Left kidney (tissue), 8 donors: ENCODE measurements at places on chromosomes 1 and 21. TPM values are rescaled to one million over a fixed set of nuclear protein-coding genes. Genes with fewer than 3 reads are reported as not detected.

The LCK gene
- polyA plus RNA-seq: 5.2 TPM

The CFHR5 gene
- not detected for polyA plus RNA-seq

The RPS6KA1 gene
- 22.1 TPM for polyA plus RNA-seq

- DNase-seq: no peak
These were observed 45.3 kb upstream of the CRB1 start for GRCh38 chr1:197222780-197223179.

DNA sequence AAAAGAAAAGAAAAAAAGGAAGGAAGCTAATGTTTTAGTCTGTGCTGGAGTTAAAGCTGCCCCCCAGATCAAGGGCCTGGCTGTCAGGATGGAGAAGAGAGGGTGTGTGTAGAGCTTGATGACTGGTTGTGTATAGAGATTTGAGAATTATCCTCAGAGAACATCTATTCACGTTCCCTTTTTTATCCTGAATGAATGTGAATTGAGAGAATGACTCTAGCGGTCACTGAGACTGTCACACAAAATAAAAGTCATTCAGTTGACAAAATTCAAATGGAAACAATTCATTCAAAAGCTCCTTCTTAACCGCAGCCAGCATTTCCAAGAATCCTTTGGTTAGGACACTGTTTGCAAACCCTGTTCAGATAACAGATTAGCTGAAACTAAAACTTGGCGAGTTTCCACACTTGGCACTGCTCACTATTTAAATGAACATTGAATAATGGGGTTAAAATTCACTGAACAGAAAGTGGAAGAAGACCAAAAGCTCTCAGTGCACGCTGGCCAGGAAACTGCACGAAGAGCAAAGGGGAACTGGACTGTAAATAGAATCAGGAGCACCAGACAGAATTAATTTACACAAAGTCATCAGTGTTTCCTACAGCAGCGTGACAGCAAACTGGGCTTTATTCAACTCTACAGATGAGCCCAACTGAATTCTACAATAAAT is 13.6 kb upstream of the FAM89A start:
- DNase-seq: peak; percentile 46

DNA sequence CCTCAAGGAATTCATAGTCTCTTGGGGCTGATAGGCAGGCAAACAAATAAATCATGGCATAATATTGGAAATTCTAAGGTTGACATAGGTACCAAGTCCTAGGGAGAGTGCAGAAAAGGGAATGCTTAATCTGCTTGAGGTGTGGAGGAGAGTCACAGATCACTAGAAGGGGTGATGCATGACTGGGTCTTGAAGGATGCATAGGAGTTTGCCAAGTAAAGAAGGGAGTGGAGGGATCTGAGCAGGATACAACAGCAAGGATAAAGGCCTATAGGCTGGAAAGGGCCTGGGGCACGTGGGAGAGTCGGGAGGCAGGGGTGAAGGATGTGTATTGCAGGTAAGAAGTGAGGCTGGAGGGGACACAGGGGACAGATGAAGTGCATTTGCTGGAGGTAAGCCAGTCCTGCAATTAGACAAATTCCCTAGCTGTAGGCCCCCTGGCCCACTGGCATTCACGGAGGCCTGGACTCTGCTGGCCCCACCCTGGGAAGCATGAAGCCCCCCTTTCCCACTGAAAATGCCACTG is 15.9 kb downstream of the IGSF21 start:
- no peak for DNase-seq

DNA sequence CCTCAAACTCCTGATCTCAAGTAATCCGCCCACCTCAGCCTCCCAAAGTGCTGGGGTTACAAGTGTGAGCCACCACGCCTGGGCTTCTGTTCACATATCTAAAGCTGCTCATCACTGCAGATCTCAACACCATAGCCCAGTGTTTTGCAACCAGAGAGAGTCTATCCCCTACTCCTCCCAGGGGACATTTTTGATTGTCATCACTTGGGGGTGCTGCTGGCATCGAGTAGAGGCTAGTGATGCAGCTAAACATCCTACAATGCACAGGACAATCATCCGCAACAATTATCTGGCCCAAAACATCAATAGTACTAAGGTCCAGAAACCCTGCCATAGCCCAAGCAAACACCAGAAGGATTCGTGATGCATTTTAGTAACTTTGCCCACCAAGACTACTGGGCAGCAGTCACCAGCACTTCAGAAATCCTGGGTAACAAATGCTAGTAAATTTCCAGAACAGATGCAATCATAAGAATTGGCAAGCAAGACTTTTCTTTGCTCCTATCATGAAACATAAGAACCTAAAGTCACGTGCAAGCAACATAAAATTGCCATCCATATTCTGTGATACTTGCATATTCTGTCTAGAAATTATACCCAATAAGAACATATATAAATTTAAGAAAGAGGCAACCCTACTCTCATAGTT is 159.2 kb downstream of the APP start:
- no peak for DNase-seq

DNA sequence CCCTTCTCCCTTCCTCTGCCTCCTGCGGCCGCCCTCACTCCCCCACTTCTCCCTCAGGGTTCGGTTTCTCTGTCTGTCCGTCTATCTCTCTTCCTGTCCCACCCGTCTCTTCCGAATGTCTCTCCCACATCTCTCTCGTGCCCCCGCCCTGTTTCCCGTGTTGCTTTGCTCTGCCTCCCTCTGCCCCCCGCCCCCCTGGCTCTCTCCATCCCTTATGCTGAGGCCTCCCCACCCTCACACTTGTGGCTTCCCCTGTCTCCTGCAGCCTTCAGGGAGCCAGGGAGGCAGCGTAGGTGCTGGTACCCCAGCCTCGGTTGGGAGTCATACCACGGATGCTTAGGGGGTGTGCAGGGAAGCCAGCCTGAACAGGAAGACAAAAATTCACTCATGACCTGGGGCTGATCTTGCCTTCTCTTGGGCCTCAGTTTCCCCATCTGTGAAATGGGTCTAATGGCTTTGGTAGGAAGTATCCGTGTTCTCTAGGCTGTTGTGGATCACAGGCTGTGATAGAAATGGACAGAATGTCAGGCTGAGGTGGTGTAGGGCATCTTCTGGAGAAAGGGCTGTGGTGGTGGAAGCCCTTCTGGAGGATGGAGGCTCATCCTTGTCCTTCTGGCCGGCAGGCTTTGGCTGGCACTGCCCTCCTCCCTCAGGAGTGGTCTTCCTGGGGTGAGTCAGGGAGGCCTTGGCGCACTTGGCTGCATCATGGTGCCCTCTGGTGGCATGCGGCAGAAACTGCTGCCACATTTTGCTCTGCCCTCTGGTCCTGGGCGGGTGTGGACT is 55.5 kb downstream of the FOXO6 start:
- DNase-seq: peak; percentile 58

GRCh38 chr1:119647228-119647733 is 785 bp downstream of the ZNF697 start:
- no peak for DNase-seq

- DNase-seq: no peak
These were observed 94.5 kb upstream of the RAVER2 start for GRCh38 chr1:64650411-64650810.

GRCh38 chr1:172380441-172381244 is 39.8 kb upstream of the C1orf105 start:
- no peak for DNase-seq

- DNase-seq: no peak
These were observed 100.5 kb upstream of the NEK7 start for GRCh38 chr1:198056255-198056654.

- no peak for DNase-seq
These were observed 34.8 kb downstream of the SUCO start for GRCh38 chr1:172567720-172568119.

DNA sequence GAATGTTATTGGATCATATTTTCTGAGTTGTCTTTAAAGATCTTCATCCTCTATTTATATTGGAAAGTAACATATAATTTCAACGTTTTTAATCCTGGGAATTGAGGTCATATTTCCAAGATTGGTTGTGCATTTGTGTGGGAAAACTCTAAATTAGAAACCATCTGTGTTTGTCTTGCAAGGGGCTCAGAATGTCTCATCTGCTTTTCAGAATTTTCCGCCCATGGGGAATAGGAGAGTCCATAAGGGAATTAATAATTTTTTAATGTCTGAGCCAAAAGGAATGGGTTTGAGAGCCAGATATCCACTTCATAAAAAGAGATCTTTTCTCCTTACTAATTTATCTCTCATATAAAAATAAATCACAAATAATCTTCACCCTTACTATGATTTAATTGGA is 84.8 kb upstream of the MAP1LC3C start:
- DNase-seq: no peak

DNA sequence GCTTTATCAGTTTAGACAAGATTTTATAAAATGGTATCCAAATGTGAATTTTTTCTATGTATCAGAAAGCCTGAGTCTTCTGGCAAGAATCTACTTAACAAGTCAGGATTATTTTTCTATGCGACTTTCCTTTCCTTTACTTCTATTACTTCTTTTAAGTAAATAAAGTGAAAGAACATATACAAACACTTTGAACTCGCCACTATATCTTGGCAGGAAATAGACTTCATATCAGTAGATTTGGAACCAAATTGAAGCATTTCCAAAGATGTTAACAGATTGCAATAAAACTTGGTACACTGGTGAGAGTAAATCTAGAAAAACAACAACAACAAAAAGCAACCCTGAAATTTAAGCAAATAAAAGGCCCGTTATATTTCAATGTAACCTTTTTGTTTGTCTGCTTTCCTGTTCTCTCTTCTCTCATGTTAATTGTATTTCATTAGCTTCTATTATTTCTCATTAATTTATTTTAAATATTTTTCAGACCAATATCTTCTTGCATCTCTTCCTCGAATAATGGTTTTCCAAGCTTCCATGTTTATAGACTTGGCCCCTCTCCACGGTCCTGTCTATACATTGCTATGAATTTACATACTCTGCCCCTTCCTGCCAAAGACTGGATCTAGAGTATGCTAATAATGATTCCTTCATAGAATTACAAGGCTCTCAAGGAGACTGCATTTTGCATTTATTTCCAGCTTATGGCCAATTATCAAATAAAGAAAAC is 843.6 kb downstream of the ADGRL2 start:
- DNase-seq: no peak

GRCh38 chr1:56566994-56567393 is 12.4 kb downstream of the PLPP3 start:
- no peak for DNase-seq

GRCh38 chr1:32876341-32877210 is 5.9 kb upstream of the FNDC5 start:
- DNase-seq: no peak

DNA sequence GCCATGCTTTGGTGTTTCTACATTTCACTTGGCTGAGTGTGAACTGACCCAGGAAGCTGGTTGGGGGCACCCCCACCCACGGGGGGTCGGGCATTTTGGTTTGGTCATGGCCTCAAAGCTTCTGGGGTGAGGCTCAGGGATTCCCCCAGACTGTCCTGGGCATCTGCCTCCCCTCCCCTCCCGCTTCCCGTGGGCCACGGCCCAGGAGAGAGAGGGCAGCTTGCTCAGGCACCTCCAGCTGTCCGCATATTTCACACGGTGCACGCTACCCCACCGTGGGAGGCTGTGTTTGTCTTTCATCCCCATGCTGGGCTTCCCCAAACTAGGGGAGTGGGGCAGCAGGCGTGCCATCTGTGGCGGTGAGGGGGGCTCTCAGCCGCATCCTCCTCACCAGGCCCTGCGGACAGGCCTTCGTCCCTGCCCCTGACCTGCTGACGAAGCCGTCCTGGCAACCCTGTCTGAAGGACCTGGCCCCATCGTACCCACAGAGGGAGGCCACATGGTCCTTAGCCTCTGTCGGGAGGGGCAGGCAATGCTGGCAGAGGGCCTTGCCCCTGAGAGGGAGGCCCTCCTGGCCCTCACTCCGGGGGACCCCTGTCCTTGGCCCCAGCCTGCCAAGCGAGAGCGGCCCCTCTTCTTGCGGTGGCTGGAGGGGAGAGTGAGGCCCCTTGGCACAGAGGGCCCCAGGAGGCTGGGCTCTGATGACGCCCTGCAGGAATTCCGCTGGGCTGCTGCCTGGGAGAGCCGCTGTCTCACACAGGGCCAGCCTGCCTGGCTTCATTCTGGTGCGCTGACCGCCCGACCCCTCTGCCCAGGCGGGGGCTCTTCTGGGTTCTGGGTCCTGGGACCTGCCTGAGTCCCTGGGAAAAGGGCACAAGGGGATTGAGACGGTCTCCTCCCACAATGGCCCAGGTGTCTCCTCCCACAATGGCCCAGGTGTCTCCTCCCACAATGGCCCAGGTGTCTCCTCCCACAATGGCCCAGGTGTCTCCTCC is 22.1 kb downstream of the TP73 start:
- no peak for DNase-seq

- DNase-seq: no peak
These were observed 62.4 kb downstream of the TMEM53 start for GRCh38 chr1:44611866-44612265.

DNA sequence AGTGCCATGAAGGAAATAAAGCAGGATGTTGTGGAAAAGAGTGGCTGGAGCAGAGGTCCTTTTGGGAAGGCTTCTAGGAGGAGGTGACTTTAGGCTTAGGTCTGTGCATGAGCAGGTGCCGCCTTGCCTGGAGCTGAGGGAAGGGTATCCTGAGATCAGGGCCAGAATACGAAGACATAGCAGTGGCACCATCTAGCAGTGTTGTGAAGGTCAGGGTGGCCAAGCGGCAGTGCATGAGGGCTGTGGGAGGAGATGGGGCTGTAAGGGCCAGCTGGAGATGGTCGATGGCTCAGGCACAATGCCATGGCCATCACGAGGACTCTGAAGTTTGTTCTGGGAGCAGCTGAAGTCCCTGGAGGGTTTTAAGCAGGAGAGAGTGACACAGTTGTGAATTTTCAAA is 219.5 kb downstream of the PTPRU start:
- DNase-seq: no peak

GRCh38 chr1:65001231-65001792 is 35.0 kb upstream of the JAK1 start:
- DNase-seq: no peak

DNA sequence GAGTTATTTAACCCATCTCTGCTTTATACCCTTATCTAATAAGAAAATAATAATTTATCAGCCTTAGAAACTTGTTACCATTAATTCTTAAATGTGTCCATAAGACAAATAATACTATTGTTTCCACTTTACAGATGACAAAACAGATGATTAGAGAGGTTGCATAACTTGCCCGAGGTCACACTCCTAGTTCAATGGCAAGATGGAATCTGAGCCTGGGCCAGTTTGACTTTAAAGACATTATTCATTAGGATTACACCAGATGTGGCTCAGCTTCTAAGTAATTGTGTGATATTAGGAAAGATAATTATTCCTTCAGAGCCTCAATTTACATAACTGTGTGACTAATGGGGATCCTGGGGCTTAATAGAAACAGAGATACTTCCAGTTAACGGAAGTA is 42.3 kb upstream of the KCNK2 start:
- no peak for DNase-seq

DNA sequence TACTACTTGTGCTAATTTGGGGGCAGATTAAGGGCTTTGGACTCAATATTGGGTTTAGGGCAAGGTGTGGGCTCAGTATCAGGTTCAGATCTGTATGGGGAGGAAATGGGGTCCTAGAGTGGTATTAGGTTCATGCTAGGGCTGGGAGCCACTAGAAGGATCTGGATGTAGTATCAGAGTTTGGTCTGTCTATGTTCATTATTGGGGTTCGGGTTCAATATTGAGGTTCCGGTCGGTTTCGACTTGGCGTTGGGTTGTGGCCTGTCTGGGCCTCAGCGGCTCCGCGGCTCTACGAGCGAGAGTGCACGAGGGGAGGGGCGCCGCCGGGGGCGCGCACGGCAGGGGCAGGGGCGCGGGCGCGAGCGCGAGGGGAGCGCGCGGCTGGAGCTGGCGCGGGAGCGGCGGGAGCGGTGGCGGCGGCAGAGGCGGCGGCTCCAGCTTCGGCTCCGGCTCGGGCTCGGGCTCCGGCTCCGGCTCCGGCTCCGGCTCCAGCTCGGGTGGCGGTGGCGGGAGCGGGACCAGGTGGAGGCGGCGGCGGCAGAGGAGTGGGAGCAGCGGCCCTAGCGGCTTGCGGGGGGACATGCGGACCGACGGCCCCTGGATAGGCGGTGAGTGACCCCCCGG is at the start of gene PTPRF:
Gene PTPRF (plus strand): TSS at position 401 of the 624 bp plus-strand sequence. CDS start 14,193 bp downstream, outside the sequence.
- peak; percentile 59 for DNase-seq

- DNase-seq: no peak
These were observed at the start of gene CHI3L1 for GRCh38 chr1:203186446-203187303. CHI3L1 (minus strand) TSS chr1:203186704; CDS start chr1:203186623, 81 bp downstream.
